Mesothelial cell of epicardium (in vitro differentiated cells): ENCODE measurements at places on chromosomes 1 and 21.

DNA sequence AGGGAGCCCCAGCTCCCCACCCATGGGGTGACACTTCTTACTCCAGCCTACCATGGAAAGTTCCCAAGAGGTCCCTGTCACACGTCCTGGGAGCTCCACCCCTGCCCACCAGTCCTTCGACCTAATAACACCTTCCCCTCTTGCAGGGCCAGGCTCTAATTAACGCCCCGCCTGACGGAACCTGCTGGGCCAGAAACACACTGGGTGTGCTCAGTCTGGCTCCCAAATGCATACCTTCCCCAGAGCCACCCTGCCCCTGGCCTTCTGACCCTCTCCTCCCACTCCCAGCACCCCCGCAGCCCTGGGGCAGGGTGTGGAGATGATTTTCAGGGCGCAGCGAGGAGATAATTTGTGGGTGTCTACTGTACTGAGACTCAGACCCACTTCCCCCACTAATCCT, 20.6 kb downstream of the PGLYRP3 start:
- DNase-seq: no peak

- no peak for DNase-seq
Observed at GRCh38 chr1:90671741-90672140, 45.4 kb downstream of the BARHL2 start.

DNA sequence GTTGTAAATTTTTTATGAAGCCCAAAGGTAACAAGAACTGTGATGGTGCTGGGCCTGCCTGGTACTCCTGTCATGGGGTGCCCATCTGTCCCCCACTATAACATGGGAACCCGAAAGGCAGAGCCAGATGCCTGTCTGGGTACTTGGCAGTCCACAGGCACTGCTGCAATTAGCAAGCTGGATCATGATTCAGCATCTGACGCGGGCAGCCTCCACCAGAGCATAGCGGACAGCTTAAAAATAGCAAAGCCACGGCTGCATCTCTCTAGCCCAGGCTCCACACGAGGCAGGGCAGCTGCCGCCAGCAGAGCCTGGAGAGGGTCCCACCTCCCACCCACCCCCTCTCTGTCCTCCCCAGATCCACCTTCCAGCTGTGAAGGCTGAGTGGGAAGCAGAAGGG, 22.9 kb downstream of the SUSD4 start:
- DNase-seq: no peak

- no peak for DNase-seq
Observed at GRCh38 chr1:66848193-66848592, 47.1 kb upstream of the INSL5 start.

DNA sequence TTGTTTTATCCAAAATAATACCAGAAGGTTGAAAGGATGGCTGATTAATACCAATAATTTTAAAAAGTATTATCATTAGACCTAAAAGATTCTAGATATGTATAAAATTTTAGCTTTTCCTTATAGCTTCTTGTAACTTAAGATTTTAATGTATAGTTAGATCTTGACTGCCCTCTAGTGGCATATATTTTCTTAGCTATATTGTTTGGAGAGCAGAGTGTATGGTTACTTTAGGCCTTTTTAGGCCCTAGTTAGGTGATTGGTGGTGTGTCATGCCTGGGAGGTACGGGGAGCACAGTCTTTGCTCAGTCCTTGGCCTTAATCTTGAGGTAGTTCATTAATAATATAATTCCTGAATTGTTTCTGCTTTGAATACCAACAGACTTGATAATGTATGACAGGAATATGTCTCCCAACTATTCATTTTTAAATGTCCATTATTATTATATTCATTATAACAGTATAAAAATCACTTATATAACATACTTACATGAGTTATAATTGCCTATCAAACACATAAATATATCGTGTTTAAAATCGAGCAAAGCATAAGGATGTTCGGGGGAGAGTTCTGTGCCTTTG, 328.4 kb downstream of the ZP4 start:
- no peak for DNase-seq

DNA sequence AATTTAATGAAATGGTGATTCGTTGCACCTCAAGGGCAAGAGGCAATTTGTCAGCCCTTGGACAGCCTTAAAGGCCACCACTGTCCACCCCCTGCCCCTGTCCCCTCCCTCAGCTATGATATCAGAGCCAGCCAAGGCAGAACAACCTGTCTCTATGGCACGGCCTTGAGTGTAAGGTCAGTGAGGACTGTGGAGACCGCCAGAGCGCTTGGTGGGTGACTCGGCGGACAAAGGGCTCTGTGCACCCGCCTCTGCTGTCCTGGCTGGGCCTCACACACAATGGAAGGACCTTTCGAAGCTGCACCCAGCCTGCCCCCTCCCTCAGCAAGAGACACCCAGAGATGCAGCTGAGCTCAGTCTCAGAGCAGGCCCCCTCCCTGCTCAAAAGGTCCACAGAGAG, 50.6 kb downstream of the SDC3 start:
- no peak for DNase-seq

GRCh38 chr1:32470991-32471694, 6.3 kb downstream of the ZBTB8B start:
- no peak for DNase-seq

DNA sequence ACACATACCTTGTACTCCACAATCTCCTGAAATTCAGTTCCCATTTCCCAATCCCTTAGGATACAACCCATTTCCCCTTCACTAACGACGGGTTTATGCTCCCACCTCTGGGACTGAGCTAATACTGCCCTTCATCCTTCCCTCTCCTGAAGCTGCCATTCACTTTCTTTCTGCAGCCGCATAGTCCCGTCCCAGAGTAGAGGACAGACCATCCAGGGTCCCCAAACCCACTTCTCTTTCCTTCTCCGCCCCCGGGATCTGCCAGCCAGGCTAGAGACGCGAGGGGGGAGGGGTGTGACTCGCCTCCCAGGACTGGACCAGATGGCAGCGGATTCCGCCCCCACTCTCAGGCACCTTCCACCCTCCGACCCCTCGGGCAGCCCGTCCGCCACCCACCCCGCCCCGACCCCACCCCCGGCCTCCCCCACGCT, 679 bp downstream of the ABL2 start:
- DNase-seq: peak; percentile 19

DNA sequence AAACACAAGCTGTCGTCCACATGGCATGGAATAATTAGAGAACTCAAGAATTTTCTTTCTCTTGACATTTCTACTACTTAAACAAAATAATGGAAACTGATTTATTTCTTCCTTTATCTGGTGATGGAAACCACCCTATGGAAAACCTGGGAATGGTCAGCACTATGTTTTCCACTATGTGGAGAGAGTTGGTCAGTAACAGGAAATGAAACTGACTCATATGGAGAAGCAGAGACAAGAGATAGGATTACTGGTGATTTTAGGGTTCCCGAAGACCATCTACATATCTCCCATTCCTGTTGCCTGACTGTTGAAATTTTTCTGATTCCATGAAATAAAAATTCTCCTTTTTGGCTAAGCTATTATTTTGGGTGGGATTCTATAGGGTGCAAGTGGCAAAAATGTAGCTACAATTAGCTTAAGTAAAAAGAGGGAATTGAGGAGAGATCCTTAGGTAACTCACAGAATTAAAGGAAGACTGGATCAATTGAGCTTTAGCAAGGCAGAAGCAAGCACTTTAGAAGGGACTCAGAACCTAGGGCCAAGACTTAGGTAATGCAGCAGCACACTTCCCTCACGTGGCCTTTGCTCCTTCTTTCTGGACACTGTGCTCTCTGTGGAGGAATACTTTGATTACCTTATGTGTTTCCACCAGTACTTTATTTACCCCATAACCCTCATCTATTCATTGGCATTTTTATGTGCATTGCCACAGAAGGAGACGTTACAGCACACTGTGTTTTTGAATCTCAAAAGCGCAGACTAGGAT, 89.6 kb downstream of the LEPR start:
- DNase-seq: no peak

DNA sequence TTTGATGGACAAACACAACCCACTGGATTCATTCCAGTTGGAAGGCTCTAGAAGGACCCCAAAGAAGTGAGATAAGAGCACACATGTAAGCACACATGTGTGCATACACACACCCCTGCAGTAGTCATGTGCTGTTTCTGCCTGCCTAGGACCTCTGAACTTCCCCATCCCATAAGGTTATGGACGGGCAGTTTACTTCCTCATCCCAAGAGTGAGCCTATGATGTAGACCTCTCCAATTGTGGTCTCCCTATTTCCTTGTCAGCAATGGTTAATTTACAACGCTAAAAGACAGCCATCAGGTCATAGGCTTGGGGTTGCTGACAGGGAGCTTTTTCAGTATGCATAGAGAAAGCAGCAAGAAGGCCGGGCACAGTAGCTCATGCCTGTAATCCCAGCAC, 15.4 kb upstream of the ADAR start:
- DNase-seq: no peak

DNA sequence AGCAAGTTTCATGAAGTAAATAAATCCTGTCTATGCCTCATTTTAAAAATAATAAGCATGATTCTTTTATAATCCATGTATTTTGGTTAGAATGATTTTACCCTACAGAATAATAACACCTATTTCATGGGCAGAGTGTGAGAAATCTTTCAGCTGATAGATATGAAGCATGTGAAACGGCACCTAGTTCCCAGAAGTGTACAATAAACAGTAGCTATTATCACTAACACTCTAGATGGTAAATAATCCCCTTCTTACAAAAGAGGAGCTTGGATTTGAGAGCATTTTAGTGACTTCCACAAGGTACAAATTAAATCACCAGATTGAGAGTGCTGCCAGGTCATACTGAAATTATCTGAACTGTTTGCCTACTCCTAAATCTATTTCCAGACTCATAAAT, 95.3 kb upstream of the NRIP1 start:
- no peak for DNase-seq

- no peak for DNase-seq
Observed at GRCh38 chr1:185193756-185194155, 36.8 kb downstream of the SWT1 start.

DNA sequence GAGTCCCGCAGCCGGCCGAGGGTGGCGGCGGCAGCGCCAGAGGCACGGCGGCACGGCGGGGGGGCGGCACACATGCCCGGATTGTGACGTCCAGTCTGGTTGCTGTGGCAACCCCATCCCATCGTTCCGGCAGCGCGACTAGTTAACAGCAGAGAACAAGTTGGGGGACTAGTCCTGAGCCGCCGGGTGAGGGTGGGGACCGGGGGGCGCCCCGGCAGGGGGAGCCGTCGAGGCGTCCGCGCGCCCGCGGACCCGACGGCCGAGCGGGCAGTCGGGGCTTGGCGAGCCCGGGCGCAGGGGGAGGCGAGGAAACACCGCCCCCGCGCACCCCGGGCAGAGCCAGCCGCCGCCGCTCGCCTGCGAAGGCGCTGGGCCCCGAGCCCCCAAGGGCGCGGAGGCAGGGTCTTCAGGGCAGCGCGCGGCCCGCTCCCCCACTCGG, at the start of gene CHD5:
Gene CHD5, minus strand, starts transcription at position 54 of the 439 bp plus-strand sequence. CDS start 298 bp downstream, outside the sequence.
- DNase-seq: no peak

DNA sequence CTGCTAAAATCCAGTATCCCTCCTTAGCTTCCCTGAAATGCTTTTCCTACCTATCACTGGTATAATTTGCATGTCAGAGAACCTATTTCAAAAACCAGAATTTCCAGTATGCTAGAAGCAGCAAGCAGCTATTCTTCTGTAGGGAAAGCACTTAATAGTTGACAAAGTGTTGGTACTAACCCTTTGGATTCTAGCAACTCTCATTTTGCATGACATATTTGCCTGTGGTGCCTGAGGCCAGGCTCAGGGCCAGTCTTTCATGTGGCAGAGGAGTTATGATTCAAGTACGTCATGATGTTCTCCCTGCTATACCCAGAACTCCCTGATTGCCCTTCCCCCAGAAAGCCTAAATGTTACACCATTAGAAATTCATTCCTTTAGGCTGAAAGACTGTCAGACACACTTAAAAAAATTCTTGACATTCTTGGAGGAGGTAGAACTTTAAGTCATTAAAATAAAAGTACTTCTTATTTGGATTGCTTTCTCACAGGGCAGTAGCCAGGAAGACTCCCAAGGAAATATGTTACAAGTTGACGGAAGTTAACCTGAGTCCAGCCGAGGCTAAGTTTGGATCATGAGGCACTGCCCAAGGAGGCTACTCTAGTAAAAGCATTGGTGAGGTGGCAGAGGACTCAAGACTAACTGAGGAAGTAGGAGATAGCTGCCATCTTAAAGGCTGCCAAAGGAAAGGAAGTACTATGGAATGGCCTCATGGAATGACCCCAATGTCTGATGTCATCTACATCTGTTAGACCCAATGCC, 298.4 kb upstream of the SPAG17 start:
- DNase-seq: no peak

DNA sequence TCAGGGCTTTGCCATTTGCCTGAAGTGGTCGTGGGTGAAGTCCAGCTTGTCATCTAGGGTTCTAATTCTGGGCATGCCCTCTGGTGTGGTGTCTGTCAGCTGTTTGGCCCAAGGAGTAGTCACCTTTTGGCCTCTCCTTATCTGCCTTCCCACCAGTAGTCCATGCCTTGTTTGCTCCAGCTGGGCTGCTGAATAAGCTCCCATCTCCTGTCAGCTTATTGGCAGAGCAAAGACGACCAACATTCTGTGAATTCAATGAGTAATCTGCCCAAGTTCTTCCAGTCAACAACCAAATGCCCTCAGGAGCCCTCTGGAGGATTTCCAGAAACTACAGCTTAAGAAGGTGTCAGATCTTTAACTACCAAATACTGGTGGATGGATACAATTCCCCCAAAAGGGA, 7.0 kb downstream of the BCAN start:
- no peak for DNase-seq

- DNase-seq: no peak
Observed at GRCh38 chr1:54371038-54371941, 34.9 kb downstream of the SSBP3 start.

GRCh38 chr1:218259800-218260199, 25.3 kb upstream of the RRP15 start:
- DNase-seq: no peak

GRCh38 chr1:2335721-2336455, 55.5 kb downstream of the MORN1 start:
- DNase-seq: no peak

DNA sequence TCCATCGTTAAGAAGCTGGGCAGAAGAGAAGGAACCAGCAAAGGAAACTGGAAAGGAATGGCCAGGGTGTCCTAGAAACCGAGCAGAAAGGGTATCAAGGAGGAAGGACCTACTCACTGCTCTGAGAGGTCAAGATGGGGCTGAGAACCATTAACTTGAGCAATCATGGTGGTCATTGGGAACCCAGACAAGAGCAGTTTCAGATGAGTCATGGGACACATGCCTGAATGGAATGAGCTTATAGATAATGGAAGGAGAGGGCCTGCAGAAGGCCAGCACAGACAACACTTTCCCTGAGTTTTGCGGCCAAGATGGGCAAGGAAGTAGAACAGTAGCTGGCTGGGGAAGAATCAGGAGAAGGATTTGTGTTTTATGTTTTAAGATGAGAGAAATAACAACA, 383.2 kb downstream of the KIF26B start:
- no peak for DNase-seq
